Right lung (tissue), 10 donors: ENCODE measurements at places on chromosomes 11 and 22. TPM values are rescaled to one million over a fixed set of nuclear protein-coding genes. Genes with fewer than 3 reads are reported as not detected.

DNA sequence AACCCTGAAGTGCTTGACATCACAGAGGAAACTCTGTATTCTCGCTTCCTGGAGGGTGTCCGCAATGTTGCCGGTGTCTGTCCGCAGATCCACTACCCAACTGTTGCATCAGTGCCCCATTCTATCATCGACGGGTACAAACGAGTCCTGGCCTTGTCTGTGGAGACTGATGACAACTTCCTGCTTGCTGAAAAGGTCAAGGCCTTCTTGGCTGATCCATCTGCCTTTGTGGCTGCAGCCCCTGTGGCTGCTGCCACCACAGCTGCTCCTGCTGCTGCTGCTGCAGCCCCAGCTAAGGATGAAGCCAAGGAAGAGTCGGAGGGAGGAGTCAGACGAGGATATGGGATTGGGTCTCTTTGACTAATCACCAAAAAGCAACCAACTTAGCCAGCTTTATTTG, 42.9 kb upstream of the DAGLA start:
- DNase-seq, result no peak

The SMCO4 gene
- 15.4 TPM for polyA plus RNA-seq

The SEC14L2 gene
- polyA plus RNA-seq, result 10.7 TPM

DNA sequence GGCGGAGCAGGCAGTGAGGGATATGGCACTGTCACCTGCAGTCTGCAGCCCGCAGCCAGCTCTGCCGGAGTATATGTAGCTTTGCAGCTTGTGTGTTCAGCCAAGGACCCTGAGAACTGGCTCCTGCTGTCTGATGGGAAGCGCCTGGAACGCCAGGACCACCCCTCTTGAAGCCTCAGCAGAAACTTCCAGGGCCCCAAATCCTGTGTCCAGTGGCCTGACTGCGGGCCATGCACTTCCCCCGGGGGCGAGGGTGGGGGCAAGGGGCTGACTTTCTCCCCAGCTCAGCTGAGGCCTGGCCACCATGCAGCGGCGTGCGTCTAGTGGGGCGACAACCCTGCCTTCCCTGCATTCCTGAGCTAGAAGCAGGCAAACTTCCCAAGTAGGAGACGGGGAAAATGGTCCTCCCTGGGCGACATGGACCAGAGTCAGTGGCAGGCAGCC, 32.3 kb downstream of the PISD start:
- no peak for DNase-seq

DNA sequence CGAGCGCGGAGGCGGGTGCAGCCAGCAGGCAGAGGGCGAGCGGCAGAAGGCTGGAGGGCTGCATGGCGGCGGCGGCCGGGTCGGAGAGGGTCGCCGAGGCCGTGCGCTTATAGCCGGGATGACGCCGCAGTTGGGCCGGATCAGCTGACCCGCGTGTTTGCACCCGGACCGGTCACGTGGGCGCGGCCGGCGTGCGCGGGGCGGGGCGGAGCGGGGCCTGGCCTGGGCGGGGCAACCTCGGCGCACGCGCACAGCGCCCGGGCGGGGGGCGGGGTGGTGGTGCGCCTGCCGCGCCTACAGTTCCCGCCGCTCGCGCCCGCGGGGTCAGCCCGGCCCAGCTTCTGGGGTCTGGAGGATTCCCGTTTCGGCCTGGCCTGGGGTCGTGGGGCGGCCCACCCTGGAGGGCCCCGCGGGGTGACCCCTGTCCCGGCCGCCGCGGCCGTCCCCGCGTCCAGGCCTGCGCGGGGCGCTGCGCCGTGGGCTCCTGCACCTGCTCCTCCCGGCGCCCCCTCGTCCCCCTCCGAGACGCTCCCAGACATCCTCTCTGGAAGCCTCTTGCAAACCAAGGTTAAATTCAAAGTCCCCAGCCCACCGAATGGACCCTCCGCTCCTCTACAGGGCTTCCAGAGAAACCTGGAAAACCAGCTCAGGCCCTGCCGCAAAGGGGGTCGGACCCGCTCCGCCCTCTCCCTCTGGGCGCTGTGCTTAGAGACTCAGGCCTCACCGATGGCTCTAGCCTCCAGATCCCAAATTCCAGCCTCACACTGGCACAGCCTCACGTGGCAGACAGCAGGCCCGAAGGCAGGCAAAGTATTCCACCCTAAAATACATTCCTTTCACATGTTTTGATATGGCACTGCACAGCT, at the start of gene CTSD:
CTSD (minus strand) TSS at position 132 of the 866 bp plus-strand sequence; CDS start at position 64, 68 bp downstream.
- peak; percentile 80 for DNase-seq

The SCUBE2 gene
- polyA plus RNA-seq, result 52.9 TPM

- no peak for DNase-seq
Observed at GRCh38 chr11:38950867-38951266, 2352.8 kb upstream of the RAG2 start.

DNA sequence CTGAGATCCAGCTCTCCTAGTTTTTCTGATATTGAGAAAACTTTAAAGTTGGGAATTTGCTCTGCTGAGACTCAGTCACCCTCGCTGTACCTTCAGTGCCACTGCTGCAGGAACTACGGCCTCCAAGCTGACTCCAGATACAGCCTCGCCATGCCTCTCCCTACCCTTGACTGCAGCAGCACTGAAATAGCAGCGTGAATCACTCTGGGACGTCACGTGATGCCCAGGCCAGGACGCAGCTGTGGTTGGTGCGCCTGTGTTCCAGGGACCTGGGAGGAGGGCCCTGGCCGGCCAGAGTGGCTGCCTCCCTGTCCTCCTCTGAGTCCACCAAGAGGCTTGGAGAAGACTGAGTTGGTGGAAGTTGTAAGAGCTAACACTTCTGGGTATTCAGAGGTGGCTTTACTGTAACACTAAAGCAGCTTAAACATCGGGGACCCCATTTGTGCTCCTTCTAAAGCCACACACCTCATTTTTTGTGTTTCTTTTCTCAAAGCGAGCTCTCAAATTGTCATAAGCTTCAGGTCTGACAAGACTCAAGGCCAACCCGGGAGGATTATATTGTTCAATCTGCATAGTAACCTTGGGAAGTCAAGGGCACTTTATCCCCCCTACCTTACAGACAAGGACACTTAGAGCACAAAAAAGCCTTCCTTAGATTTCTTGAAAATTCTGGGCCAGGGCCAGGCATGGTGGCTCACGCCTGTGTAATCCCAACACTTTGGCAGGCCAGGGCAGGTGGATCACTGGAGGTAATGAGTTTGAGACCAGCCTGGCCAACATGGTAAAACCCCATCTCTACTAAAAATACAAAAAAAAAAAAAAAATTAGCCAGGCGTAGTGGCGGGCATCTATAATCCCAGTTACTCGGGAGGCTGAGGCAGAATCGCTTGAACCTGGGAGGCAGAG, 4.2 kb upstream of the STIP1 start:
- peak; percentile 80 for DNase-seq

The GRAMD1B gene
- 4.5 TPM for polyA plus RNA-seq

- no peak for DNase-seq
Observed at GRCh38 chr11:120694726-120695125, 183.2 kb downstream of the GRIK4 start.

DNA sequence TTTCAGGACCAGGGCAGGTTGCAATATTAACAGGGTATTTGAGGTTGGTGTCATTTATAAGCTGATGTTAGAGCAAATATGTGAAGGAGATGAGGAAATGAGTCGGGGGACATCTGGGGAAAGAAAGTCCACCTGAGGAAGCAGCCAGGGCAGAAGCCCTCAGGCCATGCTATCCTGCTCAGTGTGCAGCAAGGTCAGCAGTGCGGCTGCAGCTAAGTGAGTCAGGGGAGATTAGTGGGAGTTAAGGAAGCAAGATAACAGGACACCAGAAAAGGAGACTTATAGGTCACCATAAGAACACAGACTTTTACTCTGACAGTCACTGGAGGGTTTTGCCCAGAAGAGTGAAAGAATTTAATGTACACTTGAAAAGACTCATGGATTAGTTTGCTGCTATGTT, 468.9 kb downstream of the NTM start:
- no peak for DNase-seq

GRCh38 chr11:75780888-75781287, 12.3 kb downstream of the DGAT2 start:
- DNase-seq, result no peak

GRCh38 chr11:74069146-74070046, 60.5 kb upstream of the UCP3 start:
- DNase-seq, result peak; percentile 52

DNA sequence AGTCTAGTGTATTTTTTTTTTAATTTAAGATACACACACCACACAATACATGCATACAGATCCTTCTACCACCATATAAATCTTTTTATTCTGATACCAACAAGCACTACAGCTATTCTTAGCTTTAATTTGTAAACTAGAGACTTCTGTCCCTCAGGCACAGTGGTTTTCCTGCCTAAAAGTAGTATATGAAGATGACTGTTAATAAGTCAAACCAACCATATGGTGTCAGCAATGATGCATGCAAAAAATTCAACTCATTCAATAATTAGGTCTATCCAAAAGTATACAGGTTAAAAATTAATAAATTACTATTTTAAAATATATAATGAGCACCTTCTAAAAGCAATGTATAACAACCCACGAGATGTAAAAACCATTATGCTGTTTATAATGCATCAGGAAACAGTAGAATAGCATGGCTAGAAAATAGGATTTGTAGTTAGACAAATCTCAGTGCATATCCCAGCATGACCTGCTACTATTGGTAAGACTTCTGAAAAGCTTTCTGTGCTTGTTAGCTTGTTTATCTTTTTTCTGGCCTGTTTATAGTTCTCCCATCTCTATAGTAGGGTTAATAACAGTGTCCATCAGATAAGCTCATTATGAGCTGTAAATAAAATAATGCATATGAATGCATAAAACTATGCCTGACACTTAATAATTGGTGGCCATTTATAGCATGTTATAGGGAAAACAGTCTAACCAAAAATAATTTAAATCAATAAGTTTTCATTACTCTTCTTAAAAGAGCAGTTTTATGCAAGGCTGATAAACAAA, 10.2 kb downstream of the RAB38 start:
- DNase-seq, result peak; percentile 40

DNA sequence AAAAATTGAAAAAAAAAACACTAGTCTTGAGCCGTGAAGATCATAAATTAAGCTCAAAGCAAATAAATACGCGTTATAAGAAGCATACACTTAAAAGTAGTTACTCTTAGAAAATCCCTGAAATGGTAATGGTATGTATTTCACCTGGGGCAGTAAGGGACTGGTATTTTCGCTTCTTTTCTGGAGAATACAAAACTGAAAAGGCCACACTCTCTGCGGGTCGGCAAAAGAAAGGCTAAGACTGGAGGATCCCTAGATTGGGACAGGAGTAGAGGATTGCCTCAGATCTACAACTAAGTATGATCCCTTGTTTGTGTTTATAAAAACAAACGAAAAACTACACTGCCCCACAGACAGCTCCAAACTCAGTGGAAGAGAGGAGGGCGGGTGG, 617 bp downstream of the TSG101 start:
- no peak for DNase-seq

- no peak for DNase-seq
Observed at GRCh38 chr11:72039031-72039855, 40.5 kb downstream of the IL18BP start.

DNA sequence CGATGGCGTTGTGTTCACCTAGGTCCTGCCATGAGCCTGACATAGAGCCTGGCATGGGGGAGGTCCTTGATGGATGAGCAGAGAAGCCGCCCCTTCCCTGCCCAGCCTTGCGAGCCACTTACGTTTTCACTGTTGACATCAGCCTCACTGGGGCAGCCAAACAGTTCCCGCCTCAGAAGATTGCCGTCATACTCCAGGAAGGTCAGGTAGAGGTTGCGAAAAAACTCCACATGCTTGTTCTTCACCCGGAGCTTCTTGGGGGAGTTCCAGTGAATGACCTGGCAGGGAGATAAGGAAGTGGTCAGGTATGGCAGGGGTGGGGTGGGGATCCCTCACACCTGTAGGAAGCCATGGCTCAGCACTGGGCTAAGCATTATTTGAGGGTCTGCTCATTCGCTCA, 279.3 kb upstream of the SYN3 start:
- no peak for DNase-seq

The EIF3M gene
- polyA plus RNA-seq, result 452 TPM

The PLEKHA7 gene
- polyA plus RNA-seq, result 27.3 TPM

The KCNJ1 gene
- polyA plus RNA-seq, result not detected

DNA sequence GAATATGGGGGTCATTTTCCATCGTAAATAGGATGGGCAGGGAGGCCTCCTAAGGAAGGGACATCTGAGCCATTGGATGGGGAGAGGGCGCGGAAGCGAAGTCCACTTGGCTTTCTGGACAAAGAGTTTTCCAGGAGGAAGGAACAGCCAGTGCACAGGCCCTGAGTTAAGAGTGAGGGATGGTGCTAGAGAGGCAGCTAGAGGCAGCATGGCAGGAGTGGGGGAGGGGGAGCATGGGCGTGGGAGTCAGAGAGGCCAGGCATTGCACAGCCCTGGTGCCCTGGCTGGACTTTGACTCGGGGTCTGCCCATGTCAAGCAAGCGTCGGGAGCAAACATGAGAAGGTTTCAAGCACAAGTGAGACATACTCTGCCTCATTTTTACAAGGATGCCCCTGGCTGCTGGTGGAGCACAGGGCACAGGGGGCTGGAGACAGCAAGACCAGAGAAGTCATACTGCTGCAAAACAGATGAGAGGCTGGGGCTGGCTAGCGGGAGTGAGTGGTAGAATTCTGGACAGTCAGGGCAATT, 9.0 kb downstream of the GNAZ start:
- no peak for DNase-seq

DNA sequence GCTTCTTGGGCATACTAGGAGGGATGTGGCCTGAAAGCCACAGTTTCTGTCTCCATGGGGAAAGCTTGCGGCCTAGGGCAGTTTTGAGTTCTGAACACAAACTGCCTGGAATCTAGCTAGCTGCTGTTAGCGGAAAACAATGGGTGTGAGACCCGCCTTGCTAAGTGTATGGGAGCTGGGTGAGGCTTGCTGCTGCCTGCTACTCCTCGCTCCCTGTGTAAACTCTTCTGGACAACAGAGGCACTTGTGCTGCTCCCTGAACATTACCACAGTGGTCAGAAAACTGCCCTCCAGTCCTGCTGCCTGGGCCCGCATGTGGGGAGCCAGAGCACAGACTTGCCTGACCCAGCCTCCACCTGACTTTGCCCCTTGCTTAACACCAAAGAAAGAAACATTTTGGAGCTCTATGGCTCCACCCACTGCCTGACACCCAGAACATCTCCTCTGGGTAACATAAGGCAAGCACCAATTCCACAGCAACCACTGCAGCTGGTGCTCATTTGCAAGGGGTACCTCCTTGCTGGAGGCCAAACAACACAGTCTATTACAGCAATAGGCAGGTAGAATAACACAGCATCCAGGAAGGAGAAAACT, 766.3 kb upstream of the RAG2 start:
- DNase-seq, result no peak

The ZNRF3 gene
- polyA plus RNA-seq, result 23.8 TPM

GRCh38 chr11:26286472-26287066, 45.4 kb upstream of the ANO3 start:
- DNase-seq, result peak; percentile 7

The OR5D16 gene
- not detected for polyA plus RNA-seq

GRCh38 chr11:78030429-78031325, 7.6 kb upstream of the KCTD14 start:
- peak; percentile 97 for DNase-seq

The NCF4 gene
- polyA plus RNA-seq, result 3.6 TPM

The RIMBP3C gene
- polyA plus RNA-seq, result 0.26 TPM
